ENCODE measurements at places on chromosomes 3 and 15. TPM values are rescaled to one million over a fixed set of nuclear protein-coding genes. Genes with fewer than 3 reads are reported as not detected.

The MYZAP gene
- 5.4 TPM for polyA plus RNA-seq

The KCNMB2 gene
- 38.0 TPM for polyA plus RNA-seq

The CHRNA7 gene
- 1.1 TPM for polyA plus RNA-seq

The CNTN4 gene
- 7.0 TPM for polyA plus RNA-seq

The CFAP100 gene
- polyA plus RNA-seq: not detected

The ECE2 gene
- polyA plus RNA-seq: 25.4 TPM

The ZCWPW2 gene
- polyA plus RNA-seq: 0.84 TPM

The PRR20G gene
- not detected for polyA plus RNA-seq

The FAM81A gene
- 0.34 TPM for polyA plus RNA-seq

Data from pancreas (tissue), 10 donors.